ENCODE measurements at places on chromosomes 3 and 15. TPM values are rescaled to one million over a fixed set of nuclear protein-coding genes. Genes with fewer than 3 reads are reported as not detected.

GRCh38 chr3:189372243-189372642, 200.5 kb downstream of the TPRG1 start:
- DNase-seq = no peak

DNA sequence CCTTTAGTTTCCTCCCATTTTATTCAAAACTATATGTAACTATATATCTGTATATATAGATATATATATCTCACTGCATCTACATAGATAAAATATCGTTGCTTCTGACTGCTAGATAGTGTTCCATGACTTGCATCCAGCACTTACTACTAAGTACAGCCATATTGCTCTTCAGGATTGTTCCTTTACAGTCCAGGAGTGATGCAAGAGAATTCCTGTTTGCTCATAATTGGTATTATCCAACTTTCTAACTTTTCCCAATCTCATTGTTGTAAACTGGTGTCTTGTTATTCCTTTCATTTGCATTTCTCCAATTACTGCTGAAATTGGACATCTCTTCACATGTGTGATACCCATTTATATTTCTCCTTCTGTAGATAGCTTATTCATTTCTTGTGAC, 99.8 kb upstream of the STRIT1 start:
- DNase-seq = no peak

GRCh38 chr3:73427048-73427706, 197.6 kb downstream of the PDZRN3 start:
- DNase-seq = no peak

DNA sequence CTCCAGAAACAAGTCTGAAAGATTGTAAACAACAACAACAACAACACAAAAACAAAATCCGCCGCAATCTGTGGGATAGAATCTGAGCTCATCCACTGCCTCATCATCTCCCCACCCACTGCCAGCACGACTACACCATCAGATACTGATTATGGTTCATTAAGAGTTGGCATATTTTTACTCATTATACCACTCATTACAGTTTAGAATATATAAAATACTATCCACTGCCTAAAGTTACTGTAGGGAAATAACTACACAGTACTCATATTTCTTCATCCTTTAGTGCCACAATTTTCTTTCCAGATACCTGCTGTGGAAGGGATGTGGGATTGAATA, 152.5 kb upstream of the PEX5L start:
- no peak for DNase-seq

DNA sequence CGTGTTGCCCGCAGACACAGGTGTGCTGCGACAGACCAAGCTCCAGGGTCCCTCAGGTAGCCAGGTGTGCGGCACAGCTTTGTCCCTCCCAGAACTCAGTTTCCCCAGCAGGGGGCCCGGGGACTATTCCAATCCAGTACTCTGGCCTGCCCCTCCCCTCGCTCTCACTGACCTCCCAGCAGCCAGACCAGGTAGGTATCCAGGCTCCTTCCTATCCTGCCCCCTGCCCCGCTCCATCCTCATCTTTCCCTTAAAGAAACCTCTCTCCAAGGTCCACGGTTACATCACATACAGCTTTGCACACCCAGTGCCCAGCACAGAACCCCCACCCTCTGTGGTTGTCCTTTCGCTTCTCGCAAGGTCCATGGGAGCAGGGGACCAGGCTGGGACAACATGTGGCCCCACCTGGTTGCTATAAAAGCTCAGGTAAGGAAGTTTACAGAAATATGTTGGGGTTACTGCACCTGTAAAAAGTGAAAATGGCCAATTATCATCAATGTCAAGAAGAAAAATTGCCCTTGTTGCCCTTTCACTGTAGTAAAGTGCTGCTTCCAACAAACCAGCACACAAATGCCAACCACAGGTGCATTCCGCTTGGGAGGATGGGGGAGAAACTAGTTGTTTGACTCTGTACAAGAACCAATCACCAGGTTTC, 7.3 kb upstream of the CYP11A1 start:
- DNase-seq = no peak

GRCh38 chr15:74200412-74200815, 2.2 kb downstream of the STRA6 start:
- no peak for DNase-seq

GRCh38 chr3:15505479-15506165, 15.9 kb downstream of the COLQ start:
- DNase-seq = no peak

- DNase-seq = no peak
Observed at GRCh38 chr15:36110659-36110993, 468.8 kb upstream of the CDIN1 start.

- DNase-seq = no peak
Observed at GRCh38 chr15:71532994-71533393, 277.4 kb upstream of the NR2E3 start.

GRCh38 chr15:101172501-101173071, 79.3 kb downstream of the CHSY1 start:
- no peak for DNase-seq

GRCh38 chr15:49301562-49301961, 121.5 kb upstream of the FGF7 start:
- no peak for DNase-seq

- no peak for DNase-seq
Observed at GRCh38 chr15:50181201-50181968, 611 bp upstream of the SLC27A2 start.

GRCh38 chr3:103055021-103055520, 620.3 kb downstream of the ZPLD1 start:
- DNase-seq = no peak

GRCh38 chr3:134810850-134811249, 15.8 kb downstream of the EPHB1 start:
- no peak for DNase-seq

GRCh38 chr3:154389861-154390260, 40.1 kb downstream of the GPR149 start:
- no peak for DNase-seq

GRCh38 chr3:190258634-190259033, 63.6 kb downstream of the CLDN1 start:
- DNase-seq = no peak

GRCh38 chr3:156725682-156726081, 51.3 kb downstream of the TIPARP start:
- no peak for DNase-seq

The UBAP1L gene
- total RNA-seq = 6.3 TPM

The LTF gene
- total RNA-seq = not detected

The CLRN1 gene
- not detected for total RNA-seq

The DAZL gene
- not detected for total RNA-seq

The HRG gene
- not detected for total RNA-seq

The ADAMTS17 gene
- total RNA-seq = 1.1 TPM

The GRIP2 gene
- not detected for total RNA-seq

The FGF7 gene
- not detected for total RNA-seq

The CORO2B gene
- total RNA-seq = 0.41 TPM

The MOBP gene
- total RNA-seq = 0.14 TPM

The SLC22A14 gene
- total RNA-seq = not detected

The NR1I2 gene
- 0.11 TPM for total RNA-seq

The DPPA2 gene
- not detected for total RNA-seq

The POC1A gene
- total RNA-seq = 20.4 TPM

The KPNA1 gene
- total RNA-seq = 67.5 TPM

The SPATA12 gene
- not detected for total RNA-seq

All from activated T-helper 2 cell treated with anti-CD3 and anti-CD28 coated beads, Interferon-gamma antibody, Interleukin-2, Interleukin-4, amounts not matched to agents 10 μg/mL and 5 μg/mL and 100 μg/mL, durations not matched to agents 14 hours and 24 hours and 36 hours (primary cell).